ENCODE measurements at places on chromosomes 3 and 15.

- no peak for DNase-seq
These were observed 114.6 kb downstream of the TUSC7 start for GRCh38 chr3:116824208-116824607.

- no peak for DNase-seq
These were observed 44.1 kb downstream of the SENP2 start for GRCh38 chr3:185630182-185630622.

GRCh38 chr15:83292317-83292716, 7.9 kb upstream of the BNC1 start:
- DNase-seq: no peak

- peak; percentile 83 for DNase-seq
These were observed at the start of gene GOLGA8A for GRCh38 chr15:34437687-34438086. Gene GOLGA8A (minus strand): TSS chr15:34437808. CDS start chr15:34389691, 48,117 bp downstream.

- DNase-seq: no peak
These were observed 2.2 kb upstream of the ITIH1 start for GRCh38 chr3:52774901-52775864.

DNA sequence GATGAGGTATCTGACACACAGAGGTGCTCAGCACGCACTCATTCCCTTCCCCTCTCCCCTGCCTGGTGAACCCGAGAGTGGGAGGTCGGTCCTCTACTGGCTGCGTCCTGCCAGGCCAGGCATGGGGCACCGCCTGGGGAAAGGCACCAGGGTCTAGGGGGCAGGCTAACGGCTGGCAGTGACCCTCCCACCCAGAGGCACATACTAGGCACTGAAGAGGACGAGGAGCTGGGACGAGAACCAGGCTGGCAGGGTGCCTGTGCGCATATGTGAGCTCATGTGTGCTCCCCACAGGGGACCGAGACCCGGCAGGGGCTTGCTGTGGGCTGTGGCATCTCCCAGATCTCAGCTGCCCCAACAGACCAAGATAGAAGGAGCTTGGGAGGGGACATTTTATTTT, 86.7 kb downstream of the IQSEC1 start:
- DNase-seq: no peak

- DNase-seq: no peak
These were observed 210.2 kb downstream of the NR1D2 start for GRCh38 chr3:24155276-24155675.

DNA sequence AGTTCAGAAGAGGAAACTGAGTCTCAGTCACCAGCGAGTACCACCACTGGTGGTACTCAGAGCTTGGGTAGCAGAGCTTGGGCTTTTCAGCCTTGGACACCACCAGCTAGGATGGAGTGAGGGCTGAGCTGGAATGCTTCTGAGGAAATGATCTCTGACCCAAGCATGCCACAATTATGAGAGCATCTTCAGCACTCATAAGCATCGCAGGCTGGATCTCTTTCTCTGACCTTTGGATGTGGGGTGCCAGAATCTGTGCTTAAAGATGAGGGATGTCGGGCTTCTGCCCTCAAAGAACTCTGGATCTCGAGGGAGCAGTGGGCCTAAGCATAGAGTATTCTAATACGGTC, 36.4 kb downstream of the ZNF710 start:
- no peak for DNase-seq

GRCh38 chr3:86594838-86595237, 396.1 kb downstream of the VGLL3 start:
- no peak for DNase-seq

DNA sequence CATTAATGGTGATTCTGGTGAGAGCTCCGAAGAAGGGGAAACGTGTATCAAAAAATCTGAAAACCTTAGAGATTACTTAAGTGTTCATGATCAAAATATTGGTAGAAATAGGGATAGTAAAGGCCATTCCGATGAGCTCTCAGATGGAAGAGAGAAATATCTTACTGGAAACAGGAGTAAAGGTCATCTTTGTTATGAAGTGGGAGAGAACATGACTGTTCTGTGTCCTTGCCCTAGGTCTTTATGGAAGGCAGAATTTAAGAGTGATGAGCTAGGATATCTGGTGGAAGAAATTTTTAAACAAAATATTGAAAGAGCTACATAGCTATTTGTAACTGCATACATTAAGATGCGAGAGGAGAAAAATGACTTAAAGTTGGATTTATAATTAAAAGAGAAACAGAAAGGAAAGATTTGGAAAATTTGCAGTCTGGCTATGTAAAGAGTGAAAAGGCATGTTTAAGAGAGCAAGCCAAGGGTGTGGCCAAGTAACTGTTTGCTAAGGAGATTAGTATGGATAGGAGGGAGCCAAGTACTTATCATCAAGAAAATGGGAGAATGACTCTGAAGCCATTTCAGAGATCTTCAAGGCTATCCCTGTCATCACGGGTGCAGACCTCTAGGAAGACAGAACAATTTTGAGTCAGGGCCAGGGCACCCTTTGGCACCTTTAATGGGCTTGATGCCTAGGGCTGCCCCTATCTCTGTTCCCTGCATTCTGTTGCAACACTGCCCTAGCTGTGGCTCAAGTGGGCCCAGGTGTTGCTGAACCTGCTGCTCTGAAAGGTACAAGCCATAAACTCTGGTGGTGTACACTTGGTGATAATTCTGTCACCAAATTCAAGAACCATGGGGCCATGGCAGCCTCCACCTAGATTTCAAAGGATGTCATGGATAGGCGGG, 27.3 kb downstream of the SLMAP start:
- DNase-seq: no peak

DNA sequence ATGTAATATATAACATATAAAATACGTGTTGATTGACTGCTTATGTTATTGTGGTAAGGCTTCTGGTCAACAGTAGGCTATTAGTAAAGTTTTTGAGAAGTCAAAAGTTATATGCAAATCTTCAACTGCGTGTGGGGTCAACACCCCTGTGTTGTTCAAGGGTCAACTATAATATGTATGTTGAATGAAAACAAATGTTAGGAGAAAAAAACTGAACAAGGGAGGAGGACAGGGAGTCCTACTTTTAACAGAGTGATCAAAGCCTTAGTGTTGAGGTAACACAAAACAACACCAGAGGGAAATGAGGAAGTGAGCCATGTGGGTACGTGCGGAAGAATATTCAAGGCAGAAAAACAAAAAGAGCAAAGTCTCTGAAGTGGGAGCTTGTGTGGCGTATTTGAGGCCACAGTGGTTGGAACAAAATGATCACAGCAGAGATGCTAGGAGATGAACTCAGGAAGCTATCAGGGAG, 62.5 kb downstream of the SFMBT1 start:
- peak; percentile 50 for DNase-seq

DNA sequence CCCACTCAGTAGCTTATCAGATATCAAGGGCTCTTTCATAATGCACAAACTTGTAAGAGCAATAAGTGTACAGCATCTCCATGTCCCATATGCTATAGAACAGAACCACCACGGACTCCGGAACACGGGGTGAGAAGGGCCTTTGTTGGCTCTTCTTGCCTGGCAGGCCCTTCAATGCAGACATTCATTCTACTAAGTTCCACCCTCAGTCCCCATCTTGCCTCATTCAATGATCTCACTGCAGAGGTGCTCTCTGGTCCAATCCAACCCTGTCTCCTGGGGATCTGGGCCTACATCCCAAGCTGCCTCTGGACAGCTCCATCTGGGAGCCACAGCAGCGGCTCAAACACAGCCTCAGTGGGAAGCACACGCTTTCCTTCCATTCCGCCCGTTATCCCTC, 16.8 kb downstream of the HACD2 start:
- no peak for DNase-seq

- DNase-seq: no peak
These were observed 25.6 kb downstream of the IQCB1 start for GRCh38 chr3:121809249-121809648.

GRCh38 chr3:69197922-69198530, 75.6 kb upstream of the LMOD3 start:
- peak; percentile 63 for DNase-seq

GRCh38 chr3:171126478-171127209, 100.1 kb upstream of the SLC2A2 start:
- no peak for DNase-seq

- DNase-seq: no peak
These were observed 165.1 kb downstream of the PPM1L start for GRCh38 chr3:160921020-160921635.

DNA sequence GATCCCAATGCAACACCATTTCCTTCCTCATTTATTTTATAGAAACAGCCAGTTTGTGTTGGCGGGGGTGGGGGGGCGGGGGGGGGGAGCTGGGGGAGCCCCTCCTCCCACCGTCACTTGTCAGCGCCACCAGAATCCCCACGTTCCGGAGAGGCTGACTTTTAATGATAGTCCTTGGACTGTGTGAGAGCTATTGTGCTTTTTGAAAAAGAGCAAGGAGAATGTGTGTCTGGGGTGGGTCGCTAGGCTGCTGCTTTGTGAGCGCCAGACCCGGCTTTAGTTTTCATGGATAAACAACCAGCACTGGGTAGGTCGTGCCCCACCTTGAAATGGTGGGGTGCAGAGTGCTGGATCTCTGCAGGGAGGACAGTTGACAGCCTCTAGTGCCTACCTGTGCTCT, 135.0 kb upstream of the ONECUT1 start:
- DNase-seq: no peak
